Activated T-cell treated with anti-CD3 and anti-CD28 coated beads for 24 hours (primary cell): ENCODE measurements at places on chromosomes 2 and 18.

GRCh38 chr2:38224821-38225437 lies 149.0 kb upstream of the CYP1B1 start:
- no peak for DNase-seq

DNA sequence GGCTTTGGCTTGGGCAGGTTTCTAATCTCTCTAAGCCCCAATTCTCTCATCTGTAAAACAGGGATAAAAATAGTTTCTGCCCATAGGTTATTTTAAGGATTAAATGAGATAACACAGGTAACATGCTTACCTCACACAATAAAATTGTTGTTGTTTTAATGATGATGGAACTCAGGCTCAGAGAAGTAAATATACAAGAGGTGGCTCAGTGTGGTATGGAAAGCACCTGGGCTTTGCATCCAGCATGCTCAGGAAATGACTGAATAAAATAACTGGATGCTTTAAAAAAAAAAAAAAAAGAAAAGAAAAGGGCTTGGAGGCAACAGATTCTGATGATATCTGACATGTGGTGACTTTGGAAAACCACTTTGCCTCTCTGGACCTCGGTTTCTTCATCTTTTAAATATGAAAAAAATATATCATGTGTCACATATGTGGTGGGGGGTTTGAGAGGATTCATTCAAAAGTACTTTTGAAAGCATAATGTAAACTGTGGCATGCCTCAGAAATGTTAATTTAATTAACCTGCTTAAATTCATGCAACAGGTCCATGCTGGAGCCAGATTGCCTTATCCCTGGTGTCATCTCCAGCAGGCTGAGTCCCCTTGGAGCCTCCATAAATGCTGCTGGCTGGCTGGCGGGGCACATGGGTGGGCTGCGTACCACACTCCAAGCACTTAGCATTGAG lies 112.8 kb upstream of the CDC42EP3 start:
- DNase-seq: no peak

DNA sequence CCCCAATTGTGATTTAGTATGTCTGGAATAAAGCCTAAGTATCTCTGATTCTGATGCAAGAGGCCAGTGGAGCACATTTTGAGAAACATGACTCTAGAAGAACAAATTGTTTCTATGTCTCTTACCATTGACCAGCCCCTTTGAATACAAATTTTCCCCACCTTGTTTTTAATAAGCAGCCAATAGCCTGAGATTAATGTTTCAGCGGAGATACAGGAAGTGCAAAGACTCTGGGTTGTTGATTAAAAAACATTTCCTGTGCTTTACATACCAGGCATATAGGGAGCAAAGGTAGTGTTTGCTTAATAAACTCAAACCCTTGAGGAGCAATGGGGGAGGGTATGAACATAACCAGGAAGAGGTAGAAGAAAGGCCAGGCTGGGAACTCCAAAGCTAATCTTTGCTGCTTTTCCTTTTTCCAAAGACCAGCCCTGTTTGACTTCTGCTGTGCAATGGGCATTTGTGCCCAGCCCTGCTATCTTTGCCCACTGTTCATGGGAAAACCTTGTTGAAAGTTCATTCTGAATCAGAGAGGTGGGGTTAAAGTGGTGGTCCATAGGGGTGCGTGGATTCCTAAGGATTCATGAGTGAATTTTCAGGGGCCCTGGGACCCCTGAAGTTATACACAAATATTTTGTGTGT lies 29.3 kb downstream of the UPP2 start:
- no peak for DNase-seq

DNA sequence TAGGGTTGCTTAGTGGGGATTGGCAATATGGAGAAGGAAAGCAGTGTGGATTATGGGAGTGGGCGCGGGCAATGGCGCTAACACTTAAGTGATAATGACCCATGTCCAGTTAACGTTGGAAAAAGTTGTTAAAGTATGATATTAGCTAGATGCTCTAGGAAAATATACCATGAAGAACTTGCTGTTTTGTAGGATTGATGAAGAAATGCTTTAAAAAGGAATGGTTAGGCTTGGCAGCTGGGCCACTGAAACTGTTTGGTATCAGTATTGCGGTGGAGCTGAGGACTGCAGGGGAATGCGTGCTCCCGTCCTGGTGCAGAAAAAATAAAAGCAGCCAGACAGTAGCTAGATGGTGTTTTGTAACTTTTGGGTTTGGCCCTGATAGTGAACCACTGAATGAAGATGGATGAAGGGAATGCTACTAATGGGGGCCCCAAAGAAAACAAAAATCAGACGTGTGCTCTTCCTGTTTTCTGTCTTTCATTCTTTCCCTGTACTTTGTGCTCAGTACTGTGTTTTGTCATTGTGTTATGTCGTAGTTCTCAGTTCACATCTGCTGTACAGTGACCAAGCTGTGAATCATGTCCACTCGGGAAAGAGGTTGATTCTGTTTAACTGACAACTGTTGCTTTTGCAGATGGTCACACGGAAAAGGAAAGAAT lies 999 bp downstream of the INSIG2 start:
- DNase-seq: no peak

GRCh38 chr2:12741380-12741779 lies 24.6 kb downstream of the TRIB2 start:
- DNase-seq: no peak

DNA sequence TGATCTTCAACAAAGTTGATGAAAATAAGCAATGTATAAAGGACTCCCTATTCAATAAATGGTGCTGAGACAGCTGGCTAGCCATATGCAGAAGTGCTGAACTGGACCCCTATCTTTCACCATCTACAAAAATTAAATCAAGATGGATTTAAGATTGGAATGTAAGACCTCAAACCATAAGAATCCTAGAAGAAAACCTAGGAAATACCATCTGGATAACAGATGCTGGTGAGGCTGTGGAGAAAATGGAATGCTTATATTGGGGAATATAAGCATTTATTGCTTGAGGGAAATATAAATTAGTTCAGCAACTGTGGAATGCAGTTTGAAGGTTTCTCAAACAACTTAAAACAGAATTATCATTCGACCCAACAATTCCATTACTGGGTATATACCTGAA lies 89.6 kb downstream of the GCA start:
- no peak for DNase-seq

GRCh38 chr2:127097841-127098651 lies 8.9 kb downstream of the BIN1 start:
- DNase-seq: no peak

DNA sequence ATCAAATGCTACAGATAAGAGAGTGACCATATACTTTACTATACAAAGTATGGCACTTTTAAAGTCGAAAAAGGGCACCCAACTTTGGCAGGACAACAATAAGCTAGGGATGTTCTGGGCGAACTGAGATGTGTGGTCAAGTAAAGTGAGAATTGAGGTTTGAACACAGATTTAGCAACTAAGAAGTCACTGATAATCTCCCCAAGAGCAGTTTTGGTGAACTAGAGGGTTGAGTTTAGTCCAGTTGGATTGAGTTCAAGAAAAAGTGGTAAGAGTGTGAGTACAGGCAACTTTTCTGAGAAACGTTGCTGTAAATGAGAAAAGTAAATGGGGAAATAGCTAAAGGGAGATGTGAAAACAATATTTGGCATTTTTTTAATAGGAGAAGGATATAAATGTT lies 65.5 kb upstream of the TGFA start:
- no peak for DNase-seq

GRCh38 chr2:235051436-235052260 lies 99.8 kb downstream of the SH3BP4 start:
- no peak for DNase-seq
